ENCODE measurements at places on chromosomes 4 and X.

DNA sequence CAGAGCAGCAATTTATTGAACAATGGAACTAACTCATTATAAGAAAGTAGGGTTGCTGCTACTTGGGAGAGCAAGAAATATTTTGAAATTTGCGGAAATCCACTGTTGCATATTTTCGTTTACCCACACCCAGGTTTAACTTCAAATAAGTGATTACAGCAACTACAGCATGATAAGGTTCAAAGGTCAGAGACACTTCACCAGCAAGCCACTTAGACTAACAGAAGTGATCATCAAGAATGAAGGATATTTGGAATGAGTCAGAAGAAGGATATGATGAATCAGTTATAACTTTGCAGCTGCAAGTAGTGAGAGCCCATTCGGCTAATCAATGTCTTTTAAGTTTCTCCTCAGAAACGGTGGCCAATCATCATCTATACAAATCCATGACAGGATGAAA, 199.3 kb downstream of the TMA16 start:
- no peak for DNase-seq

DNA sequence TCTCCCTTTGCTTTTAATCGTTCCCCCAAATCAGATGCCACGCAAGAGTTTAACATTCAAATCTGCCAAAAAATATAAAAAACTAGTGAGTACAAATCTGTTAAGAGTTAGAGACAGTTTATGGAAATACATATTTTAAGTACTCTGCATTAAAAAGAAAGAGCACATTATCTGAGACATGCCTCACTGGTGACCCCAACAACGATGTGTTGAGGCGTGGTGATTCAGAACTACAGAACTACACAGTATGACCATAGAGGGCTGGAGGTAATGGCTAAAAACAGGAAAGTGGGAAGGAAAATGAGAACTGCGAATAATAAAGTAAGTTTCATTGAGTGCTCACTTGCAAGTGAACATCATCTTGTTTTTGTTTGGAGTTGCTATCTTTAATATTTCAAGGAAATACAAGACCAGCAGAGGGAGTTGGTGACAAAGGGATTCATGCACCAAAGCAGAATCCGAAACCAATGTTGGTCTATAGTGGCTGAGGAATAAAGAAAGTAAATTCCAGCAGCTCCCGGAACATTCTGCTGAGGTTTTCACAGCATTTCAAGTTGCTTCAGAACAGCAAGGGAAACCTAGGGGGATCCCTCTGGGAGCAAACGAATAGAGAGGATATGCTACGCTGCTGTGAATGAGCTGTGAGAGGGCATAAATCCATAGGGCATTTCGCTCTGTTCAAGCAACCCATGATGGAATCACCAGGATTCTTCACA, 92.2 kb downstream of the DCHS2 start:
- no peak for DNase-seq

- DNase-seq, result no peak
These were observed 14.0 kb downstream of the APLN start for GRCh38 chrX:129640737-129641136.

GRCh38 chrX:133191739-133192039, 26.5 kb downstream of the TFDP3 start:
- DNase-seq, result no peak

DNA sequence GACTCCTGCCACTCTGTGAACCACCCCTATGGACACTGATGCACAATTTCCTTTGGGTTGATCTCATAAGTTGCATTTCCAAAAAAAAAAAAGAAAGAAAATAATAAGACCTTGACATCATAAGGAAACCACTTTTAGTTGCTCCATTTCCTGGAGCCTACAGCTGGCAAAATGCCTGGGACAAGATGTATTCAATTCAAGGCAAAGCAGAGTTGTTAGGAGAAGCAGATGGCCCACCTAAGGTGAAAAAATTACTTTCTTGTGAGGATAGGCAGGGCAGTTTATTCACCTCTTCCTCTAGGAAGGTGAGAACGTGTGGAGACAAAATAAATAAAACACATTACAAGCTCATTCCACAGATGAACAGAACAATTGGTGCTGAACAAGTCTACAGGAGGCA, 14.1 kb upstream of the SCRG1 start:
- no peak for DNase-seq

GRCh38 chr4:3304831-3305609, 12.2 kb downstream of the RGS12 start:
- no peak for DNase-seq

DNA sequence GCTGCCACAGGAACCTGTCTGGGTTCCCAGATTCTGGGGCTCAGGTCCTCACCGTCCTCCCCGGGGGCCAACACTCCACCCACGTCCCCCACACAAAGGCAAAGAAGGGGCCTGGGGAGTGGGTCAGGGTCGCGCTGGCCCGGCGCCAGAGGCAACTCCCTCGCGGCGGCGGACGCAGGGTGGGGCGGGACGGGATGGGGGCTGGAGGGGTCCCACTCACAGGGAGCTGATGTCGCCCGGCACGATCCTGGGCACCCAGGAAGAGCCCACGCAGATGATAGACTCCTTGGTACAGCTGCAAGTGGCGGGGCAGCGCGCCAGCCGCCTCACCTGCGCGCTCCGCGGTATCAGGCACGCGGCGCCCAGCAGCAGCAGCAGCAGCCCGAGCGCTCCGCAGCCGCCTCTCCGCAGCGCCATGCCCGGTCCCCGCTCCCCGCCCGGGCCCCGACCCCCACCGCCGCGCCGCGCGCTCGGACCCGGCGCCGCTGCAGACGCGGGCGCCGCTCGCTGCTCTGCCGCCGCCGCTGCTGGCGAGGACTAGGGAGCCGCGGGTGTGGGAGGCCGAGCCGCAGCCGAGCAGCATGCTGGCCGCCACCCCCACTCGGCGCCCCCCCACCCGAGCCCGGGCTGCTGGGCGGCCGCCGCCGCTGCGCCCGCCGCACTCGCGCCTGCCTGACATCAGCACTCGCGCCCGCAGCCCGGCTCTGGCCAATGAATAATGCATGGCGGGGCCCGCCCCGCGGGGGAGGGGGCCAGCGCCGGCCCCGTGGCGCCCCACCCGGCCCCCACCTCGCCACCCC, at the start of gene LGI2:
LGI2 (minus strand) TSS at position 670 of the 800 bp plus-strand sequence; CDS start at position 417, 253 bp downstream.
- no peak for DNase-seq

GRCh38 chrX:7815166-7815805, 27.7 kb upstream of the VCX start:
- DNase-seq, result no peak

DNA sequence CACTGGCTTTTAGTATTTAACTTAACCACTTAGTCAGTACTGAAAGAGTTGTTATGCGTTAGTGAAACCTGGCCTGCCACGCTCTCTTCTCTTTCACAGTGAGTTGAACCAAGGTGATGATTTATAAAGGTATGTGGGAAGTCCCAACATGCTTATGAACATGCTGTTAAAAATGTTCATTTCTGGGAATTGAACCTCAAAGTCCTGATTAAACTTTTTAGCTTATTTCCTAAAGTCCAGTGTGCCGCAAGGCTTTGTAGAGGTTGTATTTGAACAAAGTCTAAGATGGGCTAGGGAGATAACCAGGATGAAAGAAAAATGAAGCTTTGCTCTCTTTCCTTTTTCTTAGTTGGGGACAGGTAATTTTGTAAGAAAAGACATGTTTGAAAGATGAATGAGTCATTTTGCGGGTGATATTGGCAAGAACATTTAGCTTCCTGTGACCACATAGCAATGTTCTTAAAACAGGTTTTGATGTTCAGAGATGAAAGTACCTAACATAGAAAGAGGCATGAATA, 270.3 kb downstream of the DTHD1 start:
- DNase-seq, result no peak

- DNase-seq, result no peak
These were observed 135.4 kb downstream of the GC start for GRCh38 chr4:71648448-71648847.

DNA sequence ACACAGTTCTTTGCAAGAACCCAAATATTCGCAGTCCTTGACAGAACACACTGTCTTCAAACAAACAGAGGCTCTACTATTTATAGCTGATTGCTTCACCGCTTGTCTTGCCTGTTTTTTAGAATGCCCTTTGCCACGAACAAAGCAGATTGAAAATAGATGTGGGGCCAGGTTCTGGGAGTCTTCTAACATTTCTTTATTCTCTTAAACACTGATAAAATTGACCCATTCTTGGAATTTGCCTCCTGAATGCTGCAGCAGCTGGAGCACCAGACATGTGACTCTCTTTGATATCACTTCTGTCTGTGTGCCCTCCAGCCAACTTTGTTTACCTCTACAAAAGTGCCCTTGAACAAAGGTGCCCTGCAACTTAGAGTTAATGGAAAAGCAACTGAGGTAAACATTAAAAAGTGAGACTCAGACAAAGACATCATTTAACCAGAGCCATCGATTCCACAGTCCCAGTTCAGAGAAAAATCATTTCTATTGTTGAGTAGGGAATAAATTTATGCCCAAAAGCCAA, 64.2 kb upstream of the SPP1 start:
- no peak for DNase-seq

Data from BJ (cell line).